ENCODE measurements at places on chromosomes 2 and 18.

- DNase-seq: no peak
Measured at GRCh38 chr18:47791461-47791985, 138.9 kb downstream of the SMAD2 start.

- DNase-seq: no peak
Measured at GRCh38 chr18:68763083-68763482, 34.8 kb upstream of the CCDC102B start.

GRCh38 chr2:120291401-120292311 is 39.0 kb downstream of the RALB start:
- no peak for DNase-seq

DNA sequence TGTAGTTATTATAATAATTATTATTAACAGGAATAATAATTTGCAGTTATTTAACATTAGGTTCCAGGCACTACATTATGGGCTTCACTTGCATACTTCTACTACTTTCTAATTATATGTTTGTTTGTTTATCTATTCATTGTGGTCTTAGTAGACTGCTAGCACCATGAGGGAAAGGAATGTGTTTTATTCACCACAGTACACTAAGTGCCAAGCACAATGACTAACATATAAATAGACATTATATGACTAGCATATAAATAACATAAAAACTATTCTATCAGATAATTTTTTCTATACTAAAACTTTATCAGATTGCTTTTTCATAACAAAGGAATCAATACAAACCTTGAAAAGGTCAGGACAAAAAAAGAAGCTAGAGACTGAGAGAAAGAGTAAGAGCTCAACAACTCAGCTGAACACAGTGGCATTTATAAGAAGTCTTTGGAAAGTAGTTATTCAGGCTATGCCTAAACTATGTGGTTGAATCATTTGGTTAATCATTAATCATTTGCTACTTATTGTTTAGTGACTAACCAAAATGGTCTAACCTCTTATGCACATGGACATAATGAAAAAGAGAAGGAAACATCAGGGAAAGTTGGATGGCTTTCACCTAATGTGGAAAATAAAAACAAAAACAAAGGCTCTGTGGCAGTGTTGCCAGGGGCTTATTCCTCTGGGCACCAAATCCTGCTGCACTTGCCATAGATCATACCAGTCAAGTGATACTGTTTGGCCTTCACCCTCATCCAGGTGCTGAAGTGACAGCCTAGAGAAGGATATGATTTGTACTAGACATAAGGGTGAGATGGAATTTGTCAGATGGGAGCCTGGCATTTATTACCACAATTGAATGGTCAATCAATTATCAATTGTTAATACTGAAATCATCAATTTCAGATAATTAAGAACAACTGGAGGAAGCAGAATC is 174.9 kb downstream of the ETAA1 start:
- no peak for DNase-seq

- peak; percentile 5 for DNase-seq
Measured at GRCh38 chr18:5628512-5629255, 84.9 kb upstream of the EPB41L3 start.

DNA sequence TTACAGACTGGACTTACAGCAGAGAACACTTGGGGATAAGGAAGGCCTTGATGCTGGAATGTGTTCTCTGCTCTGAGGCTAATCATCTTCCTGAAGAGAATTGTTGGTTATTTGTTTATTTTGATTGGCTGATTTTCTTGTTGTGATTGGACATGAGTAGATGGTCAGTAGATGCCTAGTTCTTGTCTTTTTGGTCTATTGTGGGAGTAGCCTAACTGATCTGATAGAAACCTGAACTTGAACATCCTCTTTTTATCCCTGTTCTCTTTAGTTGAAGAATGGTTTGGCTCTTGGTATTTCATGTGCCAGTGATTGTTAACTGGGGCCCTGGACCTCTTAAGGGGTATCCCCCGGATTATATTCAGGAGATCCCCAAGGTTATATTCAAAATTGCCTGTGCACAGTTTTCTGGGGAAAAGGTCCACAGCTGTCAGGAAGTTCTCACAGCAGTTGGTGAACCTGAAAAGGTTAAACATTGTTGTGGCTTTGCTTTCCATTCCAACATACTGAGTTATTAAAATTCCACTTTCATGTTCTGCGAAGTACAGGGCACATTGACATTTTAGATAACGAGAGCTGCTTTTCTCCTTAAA is 13.6 kb downstream of the TWSG1 start:
- no peak for DNase-seq

DNA sequence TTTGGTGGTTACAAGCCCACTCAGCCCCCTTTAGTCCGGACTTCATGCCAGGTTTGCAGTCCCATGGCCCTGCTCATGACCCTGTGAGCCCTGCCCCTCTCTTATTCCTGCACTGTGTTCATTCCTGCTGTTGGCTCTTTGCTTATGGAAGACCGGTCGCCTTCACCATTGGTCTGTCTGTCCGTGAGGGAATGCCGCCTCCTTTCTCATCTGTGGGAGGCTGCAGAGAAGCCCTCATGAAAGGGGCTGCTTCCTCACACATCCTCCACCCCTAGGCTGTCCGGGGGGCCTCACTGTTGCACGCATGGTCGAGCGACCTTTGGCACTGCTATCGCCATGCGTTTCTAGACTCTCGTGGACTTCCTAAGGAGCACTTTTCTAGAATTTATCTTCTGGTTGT is 16.3 kb downstream of the SH3RF3 start:
- no peak for DNase-seq

DNA sequence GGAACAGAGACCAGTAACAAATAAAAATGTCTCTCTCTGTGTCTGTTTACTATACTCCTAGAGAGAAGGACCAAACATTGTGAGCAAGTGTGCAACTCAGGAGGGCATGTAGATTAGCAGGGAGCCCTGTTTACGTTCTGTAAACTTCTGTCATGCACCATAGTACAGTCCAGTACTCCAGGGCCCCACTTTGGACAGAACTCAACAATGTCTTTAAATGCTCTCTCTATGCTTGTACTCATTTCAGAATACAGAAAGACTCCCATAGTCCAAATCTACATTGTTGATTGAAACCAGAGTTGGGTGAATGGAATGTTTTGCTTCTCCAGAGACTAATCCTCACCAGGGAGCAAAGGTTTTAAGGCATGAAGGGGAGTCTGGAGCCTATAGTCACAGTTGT is 934.8 kb downstream of the NRXN1 start:
- no peak for DNase-seq

DNA sequence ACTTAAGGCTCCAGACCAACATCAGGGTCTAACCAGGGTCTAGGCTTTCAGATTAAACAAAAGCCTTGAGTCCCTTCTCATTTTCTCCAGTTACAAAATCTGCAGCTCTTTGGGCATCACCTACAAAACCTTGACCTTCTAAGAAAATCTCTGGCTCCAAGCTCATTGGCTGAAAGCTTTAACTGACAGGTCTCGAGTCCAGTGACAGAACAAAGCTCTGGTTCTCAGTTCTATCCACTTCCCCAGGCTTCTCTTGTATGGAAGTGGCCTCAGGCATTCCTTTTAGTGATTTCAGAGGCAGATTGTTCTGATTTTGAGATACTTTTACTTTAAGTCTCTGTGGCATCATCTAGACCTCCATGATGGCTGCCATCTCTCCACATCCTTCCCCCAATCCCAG is 11.3 kb downstream of the SIX2 start:
- DNase-seq: no peak

- no peak for DNase-seq
Measured at GRCh38 chr2:120748310-120748709, 12.6 kb downstream of the GLI2 start.

Data from CD4-positive, alpha-beta T cell treated with Interleukin-17A for 4 hours (primary cell).